Aorta (tissue), 5 donors: ENCODE measurements at places on chromosomes 7 and 10. TPM values are rescaled to one million over a fixed set of nuclear protein-coding genes. Genes with fewer than 3 reads are reported as not detected.

Gene ANKRD1
- 62.9 TPM for total RNA-seq

Gene INHBA
- total RNA-seq, result 30.8 TPM

- H3K36me3 ChIP-seq, result no peaks in the 10 kb centered on the region
- DNase-seq, result no peak
- H3K4me1 ChIP-seq, result peaks cover 1% of the 10 kb centered on the region
- H3K4me3 ChIP-seq, result no peak overlapping the region
- no peaks in the 10 kb centered on the region for H3K27me3 ChIP-seq
Observed at GRCh38 chr7:86965727-86966120, 93.7 kb downstream of the ELAPOR2 start.

DNA sequence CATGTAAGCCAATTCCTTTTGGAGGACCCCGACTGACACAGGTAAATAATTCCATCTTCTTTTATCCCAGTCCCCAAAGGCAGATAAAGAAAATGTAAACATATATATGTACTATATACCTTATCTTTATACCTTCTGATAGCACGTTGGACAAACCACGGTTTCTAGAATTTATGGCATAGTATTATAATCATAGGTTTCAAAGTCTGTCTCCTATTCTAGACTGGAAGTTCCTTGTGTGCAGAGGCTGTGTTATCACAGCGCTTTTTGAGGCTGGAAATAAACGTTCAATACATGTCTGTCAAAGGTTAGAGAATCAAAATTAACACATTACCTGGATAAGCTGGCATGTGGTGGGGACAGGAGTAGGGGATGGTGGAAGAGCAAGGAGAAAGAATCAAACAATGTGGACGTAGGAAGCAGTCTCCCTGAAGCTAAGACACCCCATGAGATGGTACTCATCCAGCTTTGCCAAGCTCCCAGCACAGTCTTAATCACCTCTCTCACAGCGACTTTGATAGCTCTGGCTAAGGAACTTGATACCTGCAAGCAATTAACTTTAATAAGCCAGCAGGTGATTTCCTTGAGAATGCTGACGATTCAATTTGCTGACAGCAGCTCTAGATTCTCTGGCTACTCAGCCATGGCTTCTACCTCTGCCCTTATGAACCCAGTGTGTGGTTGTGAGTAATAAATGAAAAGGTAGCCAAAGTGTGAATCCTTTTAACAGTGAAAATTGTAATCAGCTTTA, 208.4 kb upstream of the LRRTM3 start:
- no peak for DNase-seq
- H3K27ac ChIP-seq, result no peak overlapping the region
- H3K27me3 ChIP-seq, result no peaks in the 10 kb centered on the region
- no peaks in the 10 kb centered on the region for H3K36me3 ChIP-seq
- no peaks in the 10 kb centered on the region for H3K4me1 ChIP-seq
- no peak overlapping the region for H3K4me3 ChIP-seq

DNA sequence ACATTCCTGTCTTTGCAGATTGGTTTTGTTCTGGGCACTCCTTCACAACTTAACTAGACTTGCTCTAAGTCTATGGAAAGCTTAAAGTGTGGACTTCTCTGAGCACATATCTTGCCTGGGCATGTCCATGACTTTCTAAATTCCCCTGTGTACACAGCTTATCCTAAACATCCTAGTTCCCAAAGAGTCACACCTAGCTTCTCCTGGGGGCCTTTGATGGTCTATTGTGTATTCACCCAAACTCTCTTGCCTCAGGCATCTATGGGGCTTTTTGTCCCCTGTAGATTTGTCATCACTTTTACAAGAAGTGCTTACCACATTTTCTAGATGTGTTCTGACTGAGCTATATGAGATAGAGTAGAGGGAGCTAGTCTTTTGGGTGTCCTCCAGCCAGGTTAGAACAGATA, 12.2 kb upstream of the ZNF488 start:
- no peaks in the 10 kb centered on the region for H3K4me1 ChIP-seq
- H3K27ac ChIP-seq, result no peak overlapping the region
- H3K36me3 ChIP-seq, result no peaks in the 10 kb centered on the region
- no peak for DNase-seq

Gene ZNF479
- not detected for total RNA-seq

DNA sequence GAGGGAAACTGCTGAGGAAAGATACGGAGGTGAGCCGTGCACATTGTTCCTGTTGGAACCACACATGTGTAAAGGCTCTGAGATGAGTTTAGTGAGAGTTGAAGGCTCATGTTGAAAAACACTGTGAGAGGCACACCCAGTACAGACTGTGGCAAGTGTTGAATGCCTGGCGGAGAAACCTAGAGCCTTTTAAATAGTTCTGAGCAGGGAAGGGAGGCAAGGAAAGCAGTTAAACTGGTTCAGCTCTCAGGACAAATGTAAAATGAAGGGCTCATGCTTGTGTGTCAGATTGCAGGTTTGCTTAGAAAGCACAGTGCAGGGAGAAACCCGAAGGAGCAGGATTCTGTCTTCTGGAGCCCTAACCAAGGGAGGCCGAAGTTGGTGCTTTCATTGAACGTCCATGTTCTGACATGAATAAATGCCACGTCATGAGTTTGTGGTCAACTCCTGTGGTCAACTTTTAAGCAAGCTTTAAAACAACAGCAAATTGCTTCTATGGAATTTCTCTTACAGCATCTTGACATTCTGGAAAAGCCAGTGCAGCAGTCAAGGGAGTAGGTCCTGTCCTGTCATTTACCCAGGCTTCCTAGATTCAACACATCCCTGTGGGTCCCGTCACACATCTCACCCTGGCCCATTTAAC, 650.9 kb upstream of the GALNT17 start:
- no peaks in the 10 kb centered on the region for H3K27me3 ChIP-seq
- no peak for DNase-seq
- no peak overlapping the region for H3K4me3 ChIP-seq
- H3K27ac ChIP-seq, result no peak overlapping the region

DNA sequence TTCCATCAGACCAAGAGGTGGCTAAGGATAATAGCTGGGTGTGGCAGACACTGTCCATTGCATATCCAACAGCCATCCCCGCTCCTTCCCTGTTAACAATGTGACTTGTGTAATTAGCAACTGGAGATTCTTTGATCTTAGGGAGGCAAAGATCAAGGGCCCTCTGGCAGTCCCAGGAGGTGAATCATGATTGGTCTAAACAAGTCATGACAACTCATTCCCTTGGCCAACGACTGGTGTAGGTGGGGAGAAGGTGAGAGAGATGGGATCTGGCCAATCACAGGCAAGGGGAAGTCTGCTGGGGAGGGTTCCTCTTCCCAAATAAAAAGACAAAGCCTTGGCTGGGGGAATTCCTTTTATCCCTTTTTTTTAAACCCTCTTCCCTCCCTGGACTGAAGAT, 46.2 kb upstream of the COMTD1 start:
- DNase-seq, result no peak
- no peaks in the 10 kb centered on the region for H3K36me3 ChIP-seq
- no peaks in the 10 kb centered on the region for H3K27me3 ChIP-seq

Gene CDH23
- total RNA-seq, result 7.5 TPM

Gene TMEM196
- total RNA-seq, result 0.29 TPM

DNA sequence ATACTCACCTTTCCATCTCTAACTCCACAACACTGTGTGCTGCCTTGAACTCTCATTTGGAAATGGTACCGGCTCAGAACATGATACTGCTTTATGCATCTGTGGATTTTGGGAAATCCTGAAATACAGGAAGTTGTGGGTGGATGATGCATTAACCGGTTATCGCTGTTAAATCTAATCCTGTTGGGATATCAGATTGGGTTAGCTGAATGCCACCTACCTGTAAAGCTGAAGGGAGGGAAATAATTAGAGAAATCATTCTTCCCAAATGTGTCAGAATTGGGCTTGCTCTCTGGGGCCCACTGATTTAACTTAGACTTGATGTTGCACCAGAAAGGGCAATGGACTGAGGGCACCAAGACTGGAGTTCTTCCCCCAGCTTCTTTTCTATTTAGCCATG, 54.0 kb downstream of the CH25H start:
- no peaks in the 10 kb centered on the region for H3K27me3 ChIP-seq
- DNase-seq, result no peak
- no peak overlapping the region for H3K4me3 ChIP-seq
- no peaks in the 10 kb centered on the region for H3K36me3 ChIP-seq
- no peak overlapping the region for H3K27ac ChIP-seq

Gene DRGX
- not detected for total RNA-seq

- H3K27me3 ChIP-seq, result no peaks in the 10 kb centered on the region
- no peaks in the 10 kb centered on the region for H3K36me3 ChIP-seq
- no peak for DNase-seq
- H3K4me3 ChIP-seq, result no peak overlapping the region
- H3K27ac ChIP-seq, result no peak overlapping the region
Observed at GRCh38 chr7:140391634-140392033, 6.7 kb downstream of the SLC37A3 start.

GRCh38 chr10:69878038-69878437, 76.3 kb downstream of the COL13A1 start:
- H3K4me1 ChIP-seq, result no peaks in the 10 kb centered on the region
- H3K36me3 ChIP-seq, result no peaks in the 10 kb centered on the region
- H3K27ac ChIP-seq, result no peak overlapping the region
- no peak for DNase-seq
- no peaks in the 10 kb centered on the region for H3K27me3 ChIP-seq

Gene SPDYE9
- not detected for total RNA-seq

Gene AGAP5
- 13.2 TPM for total RNA-seq

Gene ARMS2
- total RNA-seq, result not detected

GRCh38 chr7:18140943-18141342, 113.3 kb upstream of the PRPS1L1 start:
- no peak overlapping the region for H3K27ac ChIP-seq
- H3K4me1 ChIP-seq, result no peaks in the 10 kb centered on the region
- no peak overlapping the region for H3K4me3 ChIP-seq
- no peaks in the 10 kb centered on the region for H3K27me3 ChIP-seq

- H3K36me3 ChIP-seq, result no peaks in the 10 kb centered on the region
- DNase-seq, result no peak
- H3K4me3 ChIP-seq, result no peak overlapping the region
- H3K27me3 ChIP-seq, result no peaks in the 10 kb centered on the region
Observed at GRCh38 chr10:72682638-72683037, 9.3 kb upstream of the MCU start.

Gene VPS37D
- total RNA-seq, result 1.5 TPM
